Skin of body (tissue), 3 donors: ENCODE measurements at places on chromosomes 3 and 15. TPM values are rescaled to one million over a fixed set of nuclear protein-coding genes. Genes with fewer than 3 reads are reported as not detected.

AGBL1 gene
- 4.8 TPM for total RNA-seq

PAQR5 gene
- total RNA-seq = 7.2 TPM

RLBP1 gene
- total RNA-seq = not detected

GRCh38 chr15:50135031-50135551 is 16.1 kb upstream of the ATP8B4 start:
- no peak for DNase-seq

- DNase-seq = no peak
Observed at GRCh38 chr3:35521196-35521595, 118.1 kb upstream of the ARPP21 start.
